Osteoblast (primary cell): ENCODE measurements at places on chromosomes 1 and 21. TPM values are rescaled to one million over a fixed set of nuclear protein-coding genes. Genes with fewer than 3 reads are reported as not detected.

Gene SHISAL2A
- not detected in 2 replicates for total RNA-seq

Gene CFHR3
- 0.36 TPM in 1 of 2 replicates, not detected in the other for total RNA-seq

Gene EFNA3
- total RNA-seq, result 1.4 and 2.1 TPM in 2 replicates

Gene ZNF683
- total RNA-seq, result not detected in 2 replicates

Gene AUNIP
- 0.72 and 0.88 TPM in 2 replicates for total RNA-seq

Gene TACSTD2
- under 0.01 and 0.29 TPM in 2 replicates for total RNA-seq

Gene OR10J1
- total RNA-seq, result not detected in 2 replicates

Gene OR2T2
- not detected in 2 replicates for total RNA-seq

Gene RGS16
- total RNA-seq, result under 0.01 and 0.29 TPM in 2 replicates

Gene TSHB
- total RNA-seq, result not detected in 2 replicates

Gene FCAMR
- not detected in 2 replicates for total RNA-seq

Gene PTPRF
- total RNA-seq, result 12.1 and 13.0 TPM in 2 replicates

Gene ADORA1
- 4.0 and 9.1 TPM in 2 replicates for total RNA-seq

Gene JTB
- 146 and 162 TPM in 2 replicates for total RNA-seq

Gene TLR5
- total RNA-seq, result under 0.01 and 0.88 TPM in 2 replicates

Gene C1orf53
- total RNA-seq, result 6.5 and 9.7 TPM in 2 replicates

Gene RPS6KC1
- total RNA-seq, result 35.1 and 44.2 TPM in 2 replicates

Gene TMEM54
- 16.5 and 22.4 TPM in 2 replicates for total RNA-seq

Gene AHCYL1
- 56.8 and 61.0 TPM in 2 replicates for total RNA-seq

Gene TDRD5
- total RNA-seq, result not detected in 2 replicates

Gene PPIAL4G
- total RNA-seq, result not detected in 2 replicates

Gene JAM2
- total RNA-seq, result 0.88 and 1.1 TPM in 2 replicates

Gene RXFP4
- total RNA-seq, result not detected in 2 replicates

Gene TMEM52
- not detected in 2 replicates for total RNA-seq

Gene INKA2
- 3.5 and 3.6 TPM in 2 replicates for total RNA-seq
